Naive thymus-derived CD8-positive, alpha-beta T cell (primary cell): ENCODE measurements at places on chromosomes 5 and 9. TPM values are rescaled to one million over a fixed set of nuclear protein-coding genes. Genes with fewer than 3 reads are reported as not detected.

GARIN3 gene
- not detected for total RNA-seq

WNT8A gene
- total RNA-seq: not detected

ARL10 gene
- 12.7 TPM for total RNA-seq

LCN2 gene
- not detected for total RNA-seq

NMRK1 gene
- 79.5 TPM for total RNA-seq

DNA sequence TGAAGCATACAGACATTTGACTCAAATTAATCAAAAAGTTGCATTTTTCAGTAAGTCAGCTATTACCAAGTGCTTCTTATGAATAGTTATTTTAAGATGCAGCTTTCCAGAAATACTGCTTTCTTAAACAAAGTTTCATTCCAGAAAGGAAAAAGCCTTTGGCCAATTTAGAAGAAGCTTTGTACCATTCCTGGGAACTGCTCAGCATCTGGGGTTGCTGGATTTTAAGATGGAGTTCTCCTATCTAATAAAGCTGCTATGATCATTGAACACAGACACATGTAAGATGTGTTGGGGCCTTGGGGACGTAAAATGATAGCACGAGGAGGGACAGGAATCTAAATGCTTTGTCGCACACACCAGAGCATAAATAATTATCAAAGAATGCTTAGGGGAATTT is 130.8 kb downstream of the SEMA5A start:
- H3K36me3 ChIP-seq: no peaks in the 10 kb centered on the region
- H3K4me1 ChIP-seq: no peaks in the 10 kb centered on the region
- no peak overlapping the region for H3K27ac ChIP-seq
- no peak for DNase-seq
- no peak overlapping the region for H3K4me3 ChIP-seq

- H3K4me3 ChIP-seq: no peak overlapping the region
- H3K4me1 ChIP-seq: no peaks in the 10 kb centered on the region
Observed at GRCh38 chr5:52531105-52531504, 256.6 kb upstream of the ITGA1 start.

GRCh38 chr5:118857700-118858099 is 130.6 kb downstream of the DTWD2 start:
- no peak overlapping the region for H3K27ac ChIP-seq
- DNase-seq: no peak
- H3K36me3 ChIP-seq: peaks cover 10% of the 10 kb centered on the region
- no peak overlapping the region for H3K4me3 ChIP-seq
- no peaks in the 10 kb centered on the region for H3K27me3 ChIP-seq

- H3K27me3 ChIP-seq: no peaks in the 10 kb centered on the region
- H3K4me1 ChIP-seq: peaks cover 35% of the 10 kb centered on the region
- H3K36me3 ChIP-seq: no peaks in the 10 kb centered on the region
- DNase-seq: no peak
- H3K27ac ChIP-seq: peak overlapping the region; percentile 10
Observed at GRCh38 chr9:5562806-5563416, 52.6 kb downstream of the PDCD1LG2 start.

DNA sequence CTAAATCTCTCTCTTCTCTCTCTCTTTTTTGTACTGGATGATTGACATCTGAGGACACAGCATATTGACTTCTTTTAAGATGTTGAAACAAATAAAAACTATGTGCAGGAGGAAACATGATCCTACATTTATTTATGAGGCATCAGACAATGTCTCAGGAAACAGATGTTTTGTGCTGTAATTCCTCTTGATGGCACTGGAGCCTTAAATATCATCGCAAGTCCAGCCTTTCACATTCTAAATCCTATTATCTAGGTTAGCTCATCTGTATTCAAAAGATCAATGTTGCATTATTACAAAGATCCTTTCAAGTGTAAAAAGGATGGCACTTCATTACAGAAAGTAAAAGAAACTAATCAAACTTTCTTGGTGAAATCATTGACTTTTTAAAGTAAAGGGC is 63.9 kb downstream of the MAT2B start:
- no peak overlapping the region for H3K27ac ChIP-seq
- H3K36me3 ChIP-seq: no peaks in the 10 kb centered on the region

GRCh38 chr5:16784843-16785791 is 151.0 kb downstream of the MYO10 start:
- no peak overlapping the region for H3K27ac ChIP-seq
- no peak overlapping the region for H3K4me3 ChIP-seq
- no peaks in the 10 kb centered on the region for H3K4me1 ChIP-seq
